CD4-positive, alpha-beta T cell treated with Interleukin-4 for 1 hour (primary cell): ENCODE measurements at places on chromosomes 2 and 18.
A peak's percentile ranks its signal among the peaks of the same experiment; 100 is the strongest.

- DNase-seq, result no peak
Observed at GRCh38 chr18:71936744-71937143, 607.4 kb downstream of the CBLN2 start.

- DNase-seq, result no peak
Observed at GRCh38 chr2:67374949-67375348, 22.2 kb upstream of the ETAA1 start.

DNA sequence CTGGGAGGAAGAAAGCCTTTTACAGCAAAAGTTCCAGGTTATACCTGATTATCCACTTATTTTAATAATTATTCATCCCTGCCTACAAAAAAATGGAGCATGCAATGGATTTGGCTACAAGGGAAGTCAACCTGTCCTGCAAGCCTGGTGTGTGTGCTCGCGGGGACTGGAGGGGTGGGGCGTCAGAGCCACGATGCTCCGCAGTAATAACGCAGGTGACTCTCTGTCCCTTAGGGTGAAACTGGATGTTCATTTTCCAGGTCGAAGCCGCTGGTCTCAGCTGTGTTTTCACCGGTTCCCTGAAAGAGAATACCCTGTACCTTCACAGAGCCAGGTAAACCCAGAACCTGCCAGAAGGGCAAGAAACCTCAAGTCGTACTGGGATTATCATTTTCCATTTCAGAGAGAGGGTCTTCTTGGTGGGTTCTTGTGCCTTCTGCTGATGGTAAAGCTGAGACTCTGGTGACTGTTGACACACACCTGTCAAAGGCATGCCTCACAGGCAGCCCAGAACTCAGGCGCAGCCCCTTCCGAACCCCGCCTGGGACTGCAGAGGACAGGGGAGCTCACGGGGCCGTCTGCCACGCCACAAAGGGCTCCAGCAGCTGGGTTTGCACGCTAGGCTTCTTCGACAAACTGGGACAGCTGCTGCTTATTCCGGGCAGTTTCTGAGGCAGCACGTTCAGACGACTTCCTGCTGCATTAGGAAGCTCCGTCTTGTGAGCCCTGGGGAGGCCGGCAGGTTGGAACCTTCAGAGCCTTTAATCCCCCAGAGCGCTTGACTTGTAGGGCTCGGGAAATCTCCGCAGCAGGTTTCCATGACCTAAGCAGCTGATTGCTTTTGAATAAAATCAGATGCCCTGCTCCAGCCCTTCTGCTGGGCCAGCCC, 58.6 kb downstream of the KCNG2 start:
- DNase-seq, result peak; percentile 17

- DNase-seq, result no peak
Observed at GRCh38 chr2:165434865-165435496, 34.5 kb upstream of the CSRNP3 start.

DNA sequence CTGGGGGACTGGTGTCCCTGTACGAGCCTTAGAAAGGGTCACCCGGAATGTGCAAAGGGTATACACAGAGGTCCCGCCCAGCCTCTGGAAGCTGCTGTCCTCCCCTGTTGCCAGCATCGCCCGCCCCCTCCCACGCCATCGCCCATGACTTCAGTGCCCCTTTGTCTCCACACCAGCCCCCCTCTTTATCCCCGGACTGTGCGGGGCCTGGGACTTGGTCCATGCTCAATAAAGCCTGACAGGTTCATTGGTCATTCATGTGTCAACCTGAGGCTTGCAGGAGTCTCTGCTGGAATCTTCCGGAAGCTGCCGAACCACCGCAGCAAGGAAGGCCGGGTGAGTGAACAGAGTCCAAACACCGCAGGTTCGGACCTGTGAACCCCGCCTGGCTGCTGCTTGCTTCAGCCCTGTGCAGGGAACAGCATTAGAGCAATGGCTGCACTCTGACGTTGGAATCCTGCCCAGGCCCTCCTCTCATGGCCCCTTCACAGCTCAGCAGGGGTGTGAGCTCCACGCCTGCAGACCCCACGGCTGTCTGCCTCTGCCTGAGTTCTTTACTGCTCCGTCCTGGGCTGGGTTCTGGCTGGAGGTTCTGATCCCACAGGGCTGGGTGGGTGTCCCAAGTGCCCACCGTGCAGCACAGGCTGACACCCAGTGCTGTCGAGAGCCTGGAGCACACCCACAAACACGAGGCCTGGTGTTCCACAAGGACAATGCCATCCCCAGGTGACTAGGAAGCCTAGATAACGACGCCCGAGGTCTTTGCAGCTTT, 96.5 kb downstream of the SEPTIN10 start:
- no peak for DNase-seq

GRCh38 chr2:238568455-238569440, 142.0 kb downstream of the ASB1 start:
- no peak for DNase-seq

- no peak for DNase-seq
Observed at GRCh38 chr18:12296087-12296403, 12.0 kb upstream of the TUBB6 start.
